ENCODE measurements at places on chromosomes 6 and 20. TPM values are rescaled to one million over a fixed set of nuclear protein-coding genes. Genes with fewer than 3 reads are reported as not detected.

SAMD10 gene
- 34.9 TPM for total RNA-seq

HSP90AB1 gene
- total RNA-seq, result 2,065 TPM

DNA sequence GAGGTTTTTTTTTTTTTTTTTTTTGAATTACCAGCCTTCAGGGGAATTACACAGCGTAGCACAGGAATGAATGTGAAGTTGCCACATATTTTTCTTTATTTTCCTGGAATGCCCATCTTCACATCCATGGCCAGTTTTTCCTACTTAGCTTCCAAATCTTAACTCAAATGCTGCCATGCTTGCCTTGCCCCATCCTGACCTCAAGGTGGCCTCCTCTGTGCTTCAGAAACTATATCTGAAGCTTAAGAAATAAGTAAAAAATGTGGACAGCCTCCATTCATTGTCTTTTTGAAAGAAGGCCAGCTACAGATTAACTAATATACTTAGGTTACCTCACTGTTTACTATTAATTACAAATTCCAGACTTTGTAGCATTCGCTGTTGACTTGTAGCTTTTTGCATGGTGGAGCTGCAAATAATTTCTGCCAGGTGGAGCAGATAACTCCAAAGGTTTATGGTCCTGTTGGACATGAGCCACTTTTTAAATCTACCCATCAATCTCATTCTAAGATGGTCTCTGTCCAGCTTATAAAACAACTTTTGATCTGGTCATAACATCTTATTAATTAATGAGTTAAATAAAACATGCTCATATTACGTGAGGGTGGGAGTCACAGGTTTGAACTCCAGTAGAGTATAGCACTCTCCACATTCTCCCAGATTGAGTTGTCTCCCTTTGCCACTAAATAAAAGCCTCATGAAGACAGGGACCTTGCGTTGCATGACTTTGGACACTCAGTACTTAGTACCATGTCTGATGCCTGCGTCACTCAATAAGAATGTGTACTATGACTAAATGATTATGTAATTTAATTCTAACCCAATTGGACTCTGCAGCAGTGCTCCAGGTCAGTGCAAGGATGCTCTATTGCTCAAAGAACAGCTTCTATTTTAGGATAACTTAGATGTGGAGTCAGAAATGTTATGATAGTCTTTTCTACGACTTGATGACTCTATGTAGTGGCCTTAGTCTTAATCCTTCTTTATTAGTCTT lies 678.6 kb upstream of the CITED2 start:
- DNase-seq, result no peak
- no peaks in the 10 kb centered on the region for H3K27me3 ChIP-seq
- no peaks in the 10 kb centered on the region for H3K36me3 ChIP-seq
- no peak overlapping the region for H3K27ac ChIP-seq

GRCh38 chr6:36506611-36507010 lies 40.7 kb downstream of the STK38 start:
- H3K4me1 ChIP-seq, result peaks cover 10% of the 10 kb centered on the region
- no peak overlapping the region for H3K4me3 ChIP-seq
- no peaks in the 10 kb centered on the region for H3K27me3 ChIP-seq

DNA sequence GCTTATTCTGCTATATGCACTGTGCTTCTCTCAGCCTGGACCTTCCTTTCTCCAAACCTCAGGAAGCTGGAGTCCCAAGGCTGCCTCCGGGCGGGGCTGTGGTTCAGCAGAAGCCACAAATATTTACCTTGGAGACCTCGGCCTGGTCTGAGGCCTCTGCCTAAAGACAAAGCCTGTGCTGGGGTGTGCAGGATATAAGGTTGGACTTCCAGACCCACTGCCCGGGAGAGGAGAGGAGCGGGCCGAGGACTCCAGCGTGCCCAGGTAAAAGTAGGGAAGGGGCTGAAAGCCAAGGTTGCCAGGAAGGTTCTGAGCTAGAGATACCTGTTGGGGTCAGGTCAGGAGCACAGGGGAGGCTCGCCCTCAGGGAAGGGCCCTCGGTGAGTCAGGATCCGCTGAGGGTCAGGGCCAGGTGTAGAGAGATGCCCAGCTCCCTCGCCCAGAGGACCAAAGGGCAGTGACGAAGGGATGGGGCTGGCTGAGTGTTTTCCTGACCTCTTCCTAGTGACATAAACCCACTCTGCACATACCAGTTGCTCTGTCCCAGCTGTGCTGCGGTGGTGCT lies at the start of gene BPIFB1:
TSS of gene BPIFB1 (plus strand) at position 224 of the 565 bp plus-strand sequence. CDS start 2,860 bp downstream, outside the sequence.
- no peaks in the 10 kb centered on the region for H3K36me3 ChIP-seq
- H3K27ac ChIP-seq, result no peak within 1 kb of the TSS

CALHM5 gene
- total RNA-seq, result not detected

RUNX2 gene
- 12.7 TPM for total RNA-seq

PPP1R14C gene
- not detected for total RNA-seq

GRCh38 chr20:4025679-4026078 lies 10.3 kb upstream of the RNF24 start:
- no peak overlapping the region for H3K4me3 ChIP-seq
- H3K27ac ChIP-seq, result no peak overlapping the region
- H3K4me1 ChIP-seq, result peaks cover 5% of the 10 kb centered on the region
- no peaks in the 10 kb centered on the region for H3K36me3 ChIP-seq
- H3K27me3 ChIP-seq, result peaks cover 33% of the 10 kb centered on the region

TMC2 gene
- total RNA-seq, result not detected

ARFGEF3 gene
- 0.22 TPM for total RNA-seq

KIF3B gene
- total RNA-seq, result 39.1 TPM

DNA sequence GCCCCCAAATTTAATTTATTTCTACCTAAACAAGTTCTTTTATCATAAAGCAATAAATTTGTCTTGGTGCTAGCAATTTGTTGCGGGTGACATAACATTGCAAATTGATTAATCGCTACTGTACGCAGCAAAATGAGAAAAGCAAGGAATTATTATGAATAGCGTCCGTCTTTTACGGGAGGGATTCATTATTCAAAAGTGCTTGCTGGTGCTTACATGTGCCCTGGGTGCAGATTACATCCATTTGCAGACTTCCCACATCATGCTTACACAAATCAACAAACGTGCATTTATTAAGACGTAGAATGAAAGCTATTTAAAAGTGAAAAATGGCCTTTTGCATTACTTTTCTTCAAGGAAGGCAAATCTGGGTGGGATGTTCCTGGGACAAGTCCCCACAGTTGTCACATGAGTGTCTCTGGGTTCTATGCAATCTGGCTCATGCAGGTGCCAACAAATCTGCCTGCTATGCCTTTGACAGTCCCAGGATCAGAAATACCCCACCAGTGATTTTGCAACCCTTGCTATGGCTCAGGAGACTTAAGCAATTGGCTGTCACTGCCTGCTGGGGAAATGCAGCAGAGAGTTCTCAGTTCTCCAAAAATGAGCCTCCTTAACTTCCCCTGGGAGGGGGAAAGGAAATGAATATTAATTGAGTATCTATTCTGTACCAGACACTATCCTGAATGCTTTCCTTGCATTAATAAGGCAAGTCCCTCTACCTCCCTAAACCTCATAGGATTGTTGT lies 30.1 kb upstream of the MAFB start:
- no peaks in the 10 kb centered on the region for H3K36me3 ChIP-seq
- DNase-seq, result no peak
- no peak overlapping the region for H3K27ac ChIP-seq

GRCh38 chr6:84623956-84624680 lies 140.3 kb downstream of the TBX18 start:
- no peaks in the 10 kb centered on the region for H3K36me3 ChIP-seq
- H3K4me1 ChIP-seq, result no peaks in the 10 kb centered on the region
- no peak overlapping the region for H3K4me3 ChIP-seq
- H3K27ac ChIP-seq, result no peak overlapping the region

DNA sequence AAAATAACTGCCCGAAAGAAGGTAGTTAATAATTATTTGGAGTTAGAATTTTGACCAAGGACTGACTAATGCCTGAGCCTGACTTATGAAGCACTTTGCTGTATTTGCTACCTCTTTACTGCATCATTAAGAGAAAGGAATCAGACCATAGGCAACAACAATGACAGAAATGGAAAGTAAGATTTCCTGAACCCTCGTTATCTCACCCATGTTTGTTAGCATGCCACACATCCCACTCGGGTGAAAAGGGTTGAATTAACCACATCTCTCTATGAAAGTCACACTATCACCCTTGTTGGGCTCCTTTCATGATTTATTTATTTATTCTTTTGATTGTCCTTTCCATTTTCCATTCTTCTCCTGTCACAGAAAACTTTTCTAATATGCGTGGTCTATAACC lies 59.6 kb downstream of the OLIG3 start:
- no peak overlapping the region for H3K4me3 ChIP-seq
- H3K4me1 ChIP-seq, result no peaks in the 10 kb centered on the region
- H3K27me3 ChIP-seq, result peaks cover 26% of the 10 kb centered on the region

DNA sequence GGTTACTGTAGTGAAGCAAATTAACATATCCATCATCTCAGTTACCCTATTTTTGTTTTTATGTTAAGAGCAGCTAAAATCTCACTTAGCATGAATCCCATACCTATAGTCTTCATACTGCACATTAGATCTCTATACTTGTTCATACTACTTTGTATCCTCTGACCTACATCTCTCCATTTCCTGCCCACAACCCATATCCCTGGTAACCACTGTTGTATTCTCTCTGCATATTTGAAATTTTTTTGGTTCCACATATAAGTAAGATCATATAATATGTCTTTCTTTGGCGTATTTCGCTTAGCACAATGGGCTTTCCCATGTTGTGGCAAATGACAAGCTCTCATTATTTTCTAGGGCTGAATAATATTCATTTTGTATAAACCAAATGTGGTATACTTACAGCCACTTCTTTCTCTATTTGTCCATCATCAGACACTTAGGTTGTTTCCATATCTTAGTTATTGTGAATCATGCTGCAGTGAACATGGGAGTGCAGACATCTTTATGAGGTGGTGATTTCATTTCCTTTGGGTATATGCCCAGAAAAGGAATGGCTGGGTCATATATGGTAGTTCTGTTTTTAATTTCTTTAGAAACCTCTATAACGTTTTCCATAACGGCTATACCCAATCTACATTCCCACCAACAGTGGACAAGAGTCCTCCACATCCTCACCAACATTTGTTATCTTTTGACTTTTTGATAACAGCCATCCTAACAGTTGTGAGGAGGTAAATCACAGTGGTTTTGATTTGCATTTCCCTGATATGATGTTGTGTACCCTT lies 39.8 kb downstream of the BACH2 start:
- H3K4me3 ChIP-seq, result peak overlapping the region; percentile 0
- peak; percentile 27 for DNase-seq
- H3K4me1 ChIP-seq, result peaks cover 78% of the 10 kb centered on the region
- no peaks in the 10 kb centered on the region for H3K27me3 ChIP-seq
- H3K27ac ChIP-seq, result peak overlapping the region; percentile 87
- peaks cover 59% of the 10 kb centered on the region for H3K36me3 ChIP-seq

DNA sequence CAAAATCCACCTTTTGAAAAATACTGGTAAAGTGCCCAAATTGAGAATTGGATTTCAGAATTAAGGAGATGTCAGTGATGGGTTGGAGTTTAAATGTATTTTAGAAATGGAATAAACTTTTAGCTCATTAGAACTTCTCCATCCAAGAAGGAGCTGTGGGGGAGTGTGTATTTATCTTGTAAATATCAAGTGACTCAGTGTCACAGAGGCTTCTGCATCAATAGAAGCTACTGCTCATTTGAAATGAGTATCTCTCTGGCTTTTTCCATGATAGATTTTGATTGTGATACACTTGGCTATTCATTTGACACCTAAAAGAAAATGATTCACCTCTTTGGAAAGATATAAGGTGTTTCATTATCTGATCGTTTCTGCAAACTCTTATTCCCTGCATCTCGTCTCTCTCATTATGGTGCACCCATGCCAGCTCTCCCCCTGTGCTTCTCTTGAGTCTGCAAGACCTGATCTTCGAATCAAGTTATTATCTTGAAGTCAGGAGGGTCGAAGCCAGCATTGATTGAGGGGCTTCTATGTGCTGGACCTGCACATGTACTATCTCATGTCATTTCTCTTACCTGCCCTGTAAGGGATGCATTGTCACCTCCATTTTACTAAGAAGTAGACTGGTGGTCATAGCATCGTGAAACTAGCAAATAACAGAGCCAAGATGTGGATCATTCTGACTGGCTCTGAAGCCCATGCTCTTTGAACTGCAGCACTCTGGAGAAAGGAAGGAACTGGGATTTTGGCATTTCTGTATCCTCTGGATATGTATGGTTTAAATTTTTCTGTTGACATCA lies 30.1 kb downstream of the VAPB start:
- no peaks in the 10 kb centered on the region for H3K27me3 ChIP-seq
- H3K4me3 ChIP-seq, result no peak overlapping the region
- DNase-seq, result no peak
- H3K4me1 ChIP-seq, result peaks cover 14% of the 10 kb centered on the region

DNA sequence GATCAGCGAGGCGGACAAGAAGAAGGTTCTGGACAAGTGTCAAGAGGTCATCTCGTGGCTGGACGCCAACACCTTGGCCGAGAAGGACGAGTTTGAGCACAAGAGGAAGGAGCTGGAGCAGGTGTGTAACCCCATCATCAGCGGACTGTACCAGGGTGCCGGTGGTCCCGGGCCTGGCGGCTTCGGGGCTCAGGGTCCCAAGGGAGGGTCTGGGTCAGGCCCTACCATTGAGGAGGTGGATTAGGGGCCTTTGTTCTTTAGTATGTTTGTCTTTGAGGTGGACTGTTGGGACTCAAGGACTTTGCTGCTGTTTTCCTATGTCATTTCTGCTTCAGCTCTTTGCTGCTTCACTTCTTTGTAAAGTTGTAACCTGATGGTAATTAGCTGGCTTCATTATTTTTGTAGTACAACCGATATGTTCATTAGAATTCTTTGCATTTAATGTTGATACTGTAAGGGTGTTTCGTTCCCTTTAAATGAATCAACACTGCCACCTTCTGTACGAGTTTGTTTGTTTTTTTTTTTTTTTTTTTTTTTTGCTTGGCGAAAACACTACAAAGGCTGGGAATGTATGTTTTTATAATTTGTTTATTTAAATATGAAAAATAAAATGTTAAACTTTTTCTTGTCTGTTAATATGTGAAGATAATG lies 2.2 kb downstream of the HSPA1B start:
- H3K4me3 ChIP-seq, result peak overlapping the region; percentile 95
- peaks cover 35% of the 10 kb centered on the region for H3K4me1 ChIP-seq
- no peaks in the 10 kb centered on the region for H3K27me3 ChIP-seq
- peaks cover 11% of the 10 kb centered on the region for H3K36me3 ChIP-seq

DNA sequence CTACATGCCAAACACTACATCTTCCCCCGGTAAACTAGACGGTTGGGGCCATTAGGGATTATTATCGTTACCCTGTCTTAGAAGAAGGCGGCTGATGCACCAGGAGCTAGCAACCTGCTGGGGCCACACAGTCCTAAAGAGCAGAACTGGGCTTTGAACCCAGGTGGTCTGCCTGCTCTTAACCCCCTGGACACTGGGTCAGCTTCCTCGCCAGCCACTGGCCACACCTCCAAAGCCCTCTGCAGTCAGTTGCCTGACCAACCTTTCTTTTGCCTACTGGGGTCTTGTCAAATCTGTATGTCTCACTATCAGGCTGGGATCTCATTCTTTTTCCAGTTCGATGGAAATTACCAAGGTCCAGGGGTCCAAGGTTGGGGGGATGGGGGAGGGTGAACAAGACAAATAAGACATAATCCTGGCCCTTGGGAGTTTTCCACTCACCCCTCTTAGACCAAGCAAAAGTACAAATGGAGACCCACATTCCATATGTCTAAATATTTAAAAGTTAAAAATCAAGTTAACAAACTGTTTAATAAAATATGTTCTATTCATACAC lies 34.0 kb upstream of the FOXP4 start:
- no peak overlapping the region for H3K27ac ChIP-seq
- H3K4me3 ChIP-seq, result no peak overlapping the region
- H3K4me1 ChIP-seq, result no peaks in the 10 kb centered on the region
- H3K36me3 ChIP-seq, result no peaks in the 10 kb centered on the region

Measured in activated T-helper 1 cell treated with anti-CD3 and anti-CD28 coated beads, Interleukin-12 subunit alpha, Interleukin-12 subunit beta, Interleukin-2, Interleukin-4 antibody, amounts not matched to agents 30 ng/mL and 10 ng/mL and 1 ng/mL, durations not matched to agents 14 hours and 24 hours and 36 hours (primary cell).